ENCODE measurements at places on chromosomes 3 and 15.

GRCh38 chr15:43280996-43281395, 14.3 kb upstream of the TGM5 start:
- no peak for DNase-seq

DNA sequence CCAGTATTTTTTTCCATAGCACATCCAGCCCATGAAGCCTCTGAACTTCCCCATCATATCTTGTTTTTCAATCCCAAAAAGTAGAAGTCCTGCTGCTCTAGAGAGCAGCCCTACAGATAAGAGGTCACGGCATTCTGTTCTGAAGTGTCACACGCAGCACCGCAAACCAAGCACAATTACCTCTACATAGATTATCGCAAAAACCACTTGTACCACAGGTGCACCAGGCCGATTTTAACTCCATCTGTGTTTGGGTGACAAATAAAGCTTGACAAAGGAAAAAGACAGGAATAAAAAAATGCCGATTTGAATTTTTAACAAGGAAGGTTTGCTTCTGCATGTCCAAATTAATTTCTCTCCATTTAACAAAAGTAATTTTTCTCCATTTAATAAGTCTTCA, 113.7 kb downstream of the MYO5A start:
- DNase-seq = no peak

GRCh38 chr3:119862616-119863015, 80.7 kb downstream of the NR1I2 start:
- no peak for DNase-seq

- DNase-seq = no peak
These were observed 229.7 kb upstream of the BHLHE40 start for GRCh38 chr3:4749567-4750002.

DNA sequence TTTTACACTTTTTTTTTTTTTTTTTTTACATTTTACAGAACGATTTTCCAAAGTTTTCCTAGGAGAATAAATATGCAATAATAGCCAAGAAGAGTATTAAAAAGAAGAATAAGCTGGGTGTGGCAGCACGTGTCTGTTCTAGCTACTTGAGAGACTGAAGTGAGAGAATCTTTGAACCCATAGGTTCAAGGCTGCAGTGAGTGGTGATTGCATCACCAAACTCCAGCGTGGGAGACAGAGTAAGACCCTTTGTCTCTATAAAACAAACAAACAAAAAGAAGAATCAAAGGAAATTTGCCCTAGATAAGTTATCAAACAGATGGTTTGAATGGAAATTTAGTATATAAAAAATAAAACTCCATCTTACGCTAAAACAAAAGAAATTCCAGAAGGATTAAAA, 13.3 kb downstream of the XRN1 start:
- DNase-seq = no peak

DNA sequence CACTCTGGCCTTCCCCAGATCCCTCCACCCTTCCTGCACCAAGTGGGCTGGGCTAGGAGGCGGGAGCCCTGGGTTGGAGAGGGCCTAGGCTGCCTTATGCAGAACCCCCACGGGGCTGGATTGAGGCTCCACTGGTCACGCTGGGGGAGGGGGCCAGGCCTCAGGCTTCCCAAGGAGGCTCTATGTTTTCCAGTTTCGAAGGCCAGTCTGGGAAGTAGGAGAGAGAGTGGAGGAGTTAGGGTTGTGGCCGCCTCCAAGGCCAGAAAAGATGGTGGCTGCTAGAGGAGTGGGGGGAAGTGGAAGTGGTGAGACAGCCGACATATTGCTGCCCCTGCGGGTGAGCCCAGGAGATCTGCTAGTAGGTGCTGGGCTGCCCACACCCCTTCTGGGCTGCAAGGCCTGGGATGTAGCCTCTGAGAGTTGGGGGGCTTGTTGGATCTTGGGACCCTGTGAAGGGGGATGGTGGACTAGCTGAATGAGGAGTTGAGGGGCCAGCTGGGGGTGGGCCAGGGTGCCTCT, 1.2 kb downstream of the GNAI2 start:
- no peak for DNase-seq

DNA sequence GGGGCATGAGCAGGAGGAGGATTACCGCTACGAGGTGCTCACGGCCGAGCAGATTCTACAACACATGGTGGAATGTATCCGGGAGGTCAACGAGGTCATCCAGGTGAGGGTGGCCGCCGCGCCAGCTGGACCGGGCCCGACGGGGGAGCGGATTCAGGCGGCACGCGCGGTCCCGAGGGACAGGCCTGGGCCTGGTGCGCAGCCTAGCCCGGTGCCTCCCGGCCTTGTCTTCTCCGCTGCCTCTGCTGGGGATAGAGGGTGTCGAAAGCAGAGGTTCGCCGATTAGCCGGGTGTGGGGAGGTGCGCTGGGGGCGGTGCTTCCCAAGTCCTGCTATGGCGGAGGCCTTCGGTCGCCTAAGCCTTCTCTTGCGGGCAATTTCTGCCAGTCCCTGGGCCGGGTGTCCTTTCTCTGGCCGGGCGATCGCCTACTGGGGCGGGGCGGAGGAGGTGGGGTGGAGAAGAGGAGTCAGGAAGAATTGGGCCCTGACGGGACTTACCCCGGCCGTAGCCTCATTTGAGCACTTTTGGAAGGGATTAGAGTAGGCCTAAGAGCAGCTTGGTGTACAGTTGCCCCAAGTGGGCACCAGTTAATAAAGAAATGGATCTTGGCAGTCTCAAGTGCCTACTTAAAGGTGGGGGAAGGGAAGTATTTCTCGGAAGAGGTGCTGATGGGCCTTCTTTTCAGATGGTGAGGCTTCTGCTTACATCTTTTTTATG, 940 bp downstream of the ARIH1 start:
- peak; percentile 60 for DNase-seq

DNA sequence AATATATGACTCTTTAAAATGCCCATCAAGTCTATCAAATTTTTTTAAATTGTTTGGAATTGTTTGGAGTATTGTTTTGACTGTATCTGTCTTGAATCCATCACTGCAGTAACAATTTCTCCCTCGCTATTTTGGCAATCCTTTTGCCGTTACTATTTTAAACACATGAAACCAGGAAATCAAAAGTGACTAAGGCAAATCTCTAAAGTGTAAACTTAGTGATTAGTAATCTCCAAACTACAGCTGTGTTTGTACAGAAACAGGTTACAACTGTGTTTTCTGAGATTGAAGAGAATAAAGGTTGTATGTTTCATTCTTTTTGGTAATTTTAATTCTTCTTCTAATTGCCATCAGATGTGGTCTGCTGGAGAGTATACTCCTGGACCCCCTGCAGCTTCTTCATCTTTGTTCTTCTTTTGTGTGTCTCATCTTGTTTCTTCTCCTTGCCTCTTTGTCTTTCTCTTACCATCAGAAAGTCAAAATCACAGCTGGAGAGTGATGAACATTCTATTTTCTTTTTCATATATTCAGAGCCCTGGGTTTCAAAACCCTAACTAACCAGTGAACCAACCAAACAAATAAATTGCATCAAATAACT, 465.4 kb downstream of the RBMS3 start:
- DNase-seq = no peak

DNA sequence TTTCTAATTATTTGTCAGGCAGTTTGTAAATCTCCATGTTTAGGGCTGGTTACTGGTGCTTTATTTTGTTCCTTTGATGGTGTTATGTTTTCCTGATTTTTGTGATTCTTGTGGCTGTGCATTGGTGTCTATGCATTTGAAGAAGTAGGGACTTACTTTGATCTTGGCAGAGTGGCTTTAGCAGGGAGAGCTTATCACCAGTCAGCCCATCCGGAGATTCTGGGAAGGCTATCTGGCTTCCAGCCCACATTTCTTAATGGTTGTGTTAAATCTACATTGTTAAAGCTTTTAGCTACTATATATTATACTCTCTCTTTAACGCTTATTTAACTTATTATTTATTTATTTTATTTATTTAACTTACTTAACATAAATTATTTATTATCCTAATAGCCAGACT, 35.1 kb downstream of the FBXL2 start:
- DNase-seq = no peak
